ENCODE measurements at places on chromosomes 1 and 21.
A peak's percentile ranks its signal among the peaks of the same experiment; 100 is the strongest.

- DNase-seq: no peak
Measured at GRCh38 chr1:160653620-160654016, 6.8 kb upstream of the SLAMF1 start.

- DNase-seq: no peak
Measured at GRCh38 chr1:177983482-177984135, 13.8 kb upstream of the SEC16B start.

DNA sequence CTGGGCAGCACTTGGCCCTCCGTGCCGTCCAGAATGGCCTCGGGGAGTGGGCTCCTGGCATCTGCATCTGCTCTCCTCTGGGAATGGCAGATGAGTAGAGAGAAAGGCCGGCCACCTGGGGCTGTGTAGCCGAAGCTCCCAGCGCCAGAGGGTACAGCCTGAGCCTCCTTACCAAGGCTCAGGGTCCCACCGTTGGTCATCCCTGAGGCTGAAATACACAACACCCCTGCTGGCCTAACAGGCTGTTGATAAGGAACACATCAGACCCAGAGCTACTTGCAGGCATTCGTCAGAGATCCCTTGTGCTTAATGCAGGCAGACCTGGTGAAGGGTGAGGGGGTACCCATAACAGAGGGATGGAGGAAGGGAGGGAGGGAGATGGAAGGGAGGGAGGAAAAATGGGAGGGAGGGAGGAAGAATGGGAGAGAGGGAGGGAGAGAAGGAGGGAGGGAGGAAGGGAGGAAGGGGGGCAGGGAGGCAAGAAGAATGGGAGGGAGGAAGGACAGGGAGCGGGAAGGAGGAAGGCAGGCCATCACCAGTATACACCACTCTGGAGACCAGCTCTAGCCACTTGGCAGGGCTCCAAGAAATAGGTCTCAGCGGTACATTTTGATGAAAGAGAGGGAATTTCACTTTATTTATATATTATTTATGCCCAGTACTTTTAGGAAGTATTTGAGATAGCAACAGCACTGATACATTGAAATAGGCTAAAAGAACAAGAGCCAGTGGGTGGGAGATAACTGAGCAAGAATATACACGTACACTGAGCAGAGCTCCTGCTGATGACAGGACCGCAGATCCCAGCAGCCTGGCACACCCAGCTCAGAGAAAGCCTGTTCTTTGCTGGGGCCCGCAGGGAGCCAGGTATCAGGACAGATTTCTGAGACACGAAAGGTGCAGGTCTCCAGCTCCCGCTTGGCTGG is 315.0 kb upstream of the VAMP3 start:
- DNase-seq: no peak

- DNase-seq: no peak
Measured at GRCh38 chr1:41792485-41792770, 126.3 kb downstream of the HIVEP3 start.

GRCh38 chr1:3767328-3767925 is 5.1 kb upstream of the SMIM1 start:
- DNase-seq: no peak

GRCh38 chr1:167496797-167497619 is 21.3 kb downstream of the CD247 start:
- no peak for DNase-seq

- no peak for DNase-seq
Measured at GRCh38 chr1:61784726-61785125, 42.4 kb downstream of the PATJ start.

GRCh38 chr1:40592107-40592803 is 60.8 kb downstream of the ZNF684 start:
- DNase-seq: peak; percentile 70

- no peak for DNase-seq
Measured at GRCh38 chr1:36613721-36614120, 131.0 kb upstream of the CSF3R start.

GRCh38 chr1:245153552-245154428 is 995 bp upstream of the KIF26B start:
- DNase-seq: peak; percentile 47

DNA sequence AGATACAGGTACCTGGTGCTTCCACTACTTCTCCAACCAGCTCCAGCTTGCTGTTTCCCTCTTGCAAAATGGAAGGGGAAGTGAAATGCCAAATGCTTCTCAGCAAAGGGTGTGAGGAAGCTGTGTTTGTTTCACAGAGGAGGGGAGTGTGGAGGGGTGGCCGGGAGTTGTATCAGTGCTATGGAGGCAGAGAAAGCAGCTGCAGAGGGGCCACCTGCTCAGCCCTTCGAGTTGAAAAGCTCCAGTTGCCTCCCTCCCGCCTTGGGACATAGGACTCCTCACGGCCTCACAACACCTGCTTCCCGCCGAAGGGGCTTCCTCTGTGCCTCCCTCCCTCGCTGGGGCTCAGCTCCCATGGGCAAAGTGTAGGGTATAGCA is 12.1 kb upstream of the LINGO4 start:
- DNase-seq: no peak

GRCh38 chr21:44858791-44859190 is 14.7 kb downstream of the PTTG1IP start:
- no peak for DNase-seq

GRCh38 chr21:41410767-41411448 is 15.1 kb upstream of the MX1 start:
- DNase-seq: no peak

- no peak for DNase-seq
Measured at GRCh38 chr1:147077936-147078605, 94.2 kb downstream of the PRKAB2 start.

DNA sequence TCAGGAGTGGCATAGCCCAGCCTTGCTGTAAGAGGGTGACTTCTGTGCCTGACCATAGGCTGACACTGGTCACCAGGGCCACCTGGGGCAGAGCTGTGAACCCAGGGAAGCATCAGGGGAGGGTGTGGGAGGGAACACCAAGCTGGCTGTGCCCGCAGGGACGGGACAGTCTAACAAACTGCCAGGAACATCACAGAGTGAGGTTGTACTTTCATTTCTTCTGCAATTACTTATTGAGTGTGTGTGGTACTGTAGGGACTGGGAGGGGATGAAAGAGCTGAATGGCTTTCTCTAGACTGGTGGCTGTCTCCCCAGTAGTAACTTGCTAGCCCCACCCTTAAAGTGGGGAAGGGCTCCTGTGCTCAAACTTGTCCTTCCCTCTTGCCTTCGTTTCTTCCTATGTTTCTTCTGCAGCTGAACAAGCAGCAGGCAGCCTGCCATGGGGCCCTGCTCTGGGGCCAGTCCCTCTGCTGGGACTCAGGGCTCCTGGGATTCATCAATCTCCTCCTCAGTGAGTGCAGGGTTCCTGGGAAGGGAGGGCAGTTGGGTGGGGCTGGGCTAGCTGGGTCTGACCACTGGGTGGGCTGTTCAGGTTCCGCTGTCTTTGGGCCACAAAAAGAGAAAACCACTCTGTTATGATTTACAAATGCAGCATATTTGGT is 39.7 kb upstream of the ETV3 start:
- no peak for DNase-seq
